Bronchus fibroblast of lung (primary cell): ENCODE measurements at places on chromosomes 3 and 15. TPM values are rescaled to one million over a fixed set of nuclear protein-coding genes. Genes with fewer than 3 reads are reported as not detected.

ANKRD34C gene
- not detected in 2 replicates for total RNA-seq

BFSP2 gene
- not detected in 2 replicates for total RNA-seq

MOBP gene
- total RNA-seq = not detected in 2 replicates

CORO2B gene
- total RNA-seq = 14.0 and 14.3 TPM in 2 replicates

TRH gene
- 0.15 TPM in 1 of 2 replicates, not detected in the other for total RNA-seq

TMEM89 gene
- total RNA-seq = not detected in 2 replicates

EFHB gene
- under 0.01 TPM in 1 of 2 replicates, not detected in the other for total RNA-seq

SPINK8 gene
- not detected in 2 replicates for total RNA-seq

POPDC2 gene
- total RNA-seq = not detected in 2 replicates

SERF2 gene
- total RNA-seq = 935 and 1,279 TPM in 2 replicates

ENTPD3 gene
- total RNA-seq = under 0.01 TPM in 2 replicates

C3orf20 gene
- not detected in 2 replicates for total RNA-seq

LYSMD2 gene
- 4.8 and 5.4 TPM in 2 replicates for total RNA-seq

CD200R1 gene
- total RNA-seq = not detected in 2 replicates

OXTR gene
- total RNA-seq = 7.3 and 7.6 TPM in 2 replicates

SLC38A3 gene
- 0.30 TPM in 1 of 2 replicates, not detected in the other for total RNA-seq

BNC1 gene
- total RNA-seq = 7.1 and 8.5 TPM in 2 replicates

FBXO40 gene
- not detected in 2 replicates for total RNA-seq
